Stimulated activated CD4-positive, alpha-beta T cell treated with anti-CD3 and anti-CD28 coated beads, Interleukin-4, amount 100 ng/mL, for 4 hours (primary cell): ENCODE measurements at places on chromosomes 5 and 9.

DNA sequence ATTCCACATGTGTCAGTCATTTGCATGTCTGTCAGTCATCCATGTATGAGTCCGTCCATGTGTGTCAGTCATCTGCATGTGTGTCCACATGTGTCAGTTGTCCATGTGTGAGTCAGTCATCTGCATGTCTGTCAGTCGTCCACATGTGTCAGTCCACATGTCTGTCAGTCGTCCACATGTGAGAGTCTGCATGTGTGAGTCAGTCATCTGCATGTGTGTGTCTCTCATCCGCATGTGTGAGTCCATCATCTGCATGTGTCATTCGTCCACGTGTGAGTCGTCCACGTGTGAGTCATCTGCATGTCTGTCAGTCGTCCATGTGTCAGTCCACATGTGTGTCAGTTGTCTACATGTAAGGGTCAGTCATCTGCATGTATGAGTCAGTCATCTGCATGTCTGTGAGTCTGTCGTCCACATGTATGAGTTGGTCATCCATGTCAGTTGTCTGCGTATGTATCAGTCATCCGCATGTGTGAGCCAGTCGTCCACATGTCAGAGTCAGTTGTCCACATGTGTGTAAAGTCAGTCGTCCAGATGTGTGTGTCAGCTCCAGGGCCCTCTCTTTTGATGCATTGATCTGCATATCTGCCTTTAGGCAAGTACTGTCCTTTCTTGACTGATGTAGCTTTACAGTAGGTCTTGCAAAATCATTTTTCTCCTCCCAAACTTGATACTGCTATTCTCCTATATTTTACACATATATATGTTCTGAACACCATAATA lies 72.5 kb upstream of the CACNA1B start:
- DNase-seq: no peak

DNA sequence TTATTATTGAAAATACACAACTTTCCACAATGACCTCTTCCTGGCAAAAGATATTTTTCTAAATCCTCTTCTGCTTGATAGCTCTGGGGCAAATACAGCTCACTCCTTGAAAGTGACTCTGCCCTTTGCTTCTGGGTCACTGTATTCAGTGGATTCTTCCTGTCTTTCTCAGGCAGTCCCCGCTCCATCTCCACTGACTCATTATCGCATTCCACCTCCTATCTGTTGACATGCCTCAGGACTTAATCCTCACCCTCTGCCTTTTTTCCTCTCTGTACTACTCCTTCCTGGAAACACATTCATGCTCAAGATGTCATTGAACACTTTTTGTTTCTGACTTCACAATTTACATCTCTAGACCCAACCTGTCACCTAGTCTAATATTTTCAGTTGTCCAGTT lies 8.4 kb upstream of the RGS7BP start:
- DNase-seq: no peak

DNA sequence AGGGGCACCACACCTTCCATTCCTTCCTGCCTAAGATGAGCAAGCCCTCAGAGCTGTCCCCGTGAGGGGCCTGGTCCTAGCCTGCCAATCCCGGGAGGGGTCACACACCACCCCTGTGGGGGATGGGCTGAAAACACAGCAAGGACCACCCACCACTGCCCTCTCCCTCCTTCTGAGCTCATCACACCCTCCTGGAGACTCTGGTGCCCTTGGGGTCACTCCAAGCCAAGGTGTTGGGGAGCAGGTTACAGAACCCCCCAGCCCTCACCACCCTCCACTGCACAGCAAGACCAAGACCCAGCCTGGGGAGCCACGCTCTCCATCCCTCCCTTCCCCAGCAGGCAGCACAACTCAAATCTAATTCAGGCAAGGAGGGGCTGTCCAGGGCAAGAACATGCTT lies 60.5 kb upstream of the PPP1R26 start:
- no peak for DNase-seq

DNA sequence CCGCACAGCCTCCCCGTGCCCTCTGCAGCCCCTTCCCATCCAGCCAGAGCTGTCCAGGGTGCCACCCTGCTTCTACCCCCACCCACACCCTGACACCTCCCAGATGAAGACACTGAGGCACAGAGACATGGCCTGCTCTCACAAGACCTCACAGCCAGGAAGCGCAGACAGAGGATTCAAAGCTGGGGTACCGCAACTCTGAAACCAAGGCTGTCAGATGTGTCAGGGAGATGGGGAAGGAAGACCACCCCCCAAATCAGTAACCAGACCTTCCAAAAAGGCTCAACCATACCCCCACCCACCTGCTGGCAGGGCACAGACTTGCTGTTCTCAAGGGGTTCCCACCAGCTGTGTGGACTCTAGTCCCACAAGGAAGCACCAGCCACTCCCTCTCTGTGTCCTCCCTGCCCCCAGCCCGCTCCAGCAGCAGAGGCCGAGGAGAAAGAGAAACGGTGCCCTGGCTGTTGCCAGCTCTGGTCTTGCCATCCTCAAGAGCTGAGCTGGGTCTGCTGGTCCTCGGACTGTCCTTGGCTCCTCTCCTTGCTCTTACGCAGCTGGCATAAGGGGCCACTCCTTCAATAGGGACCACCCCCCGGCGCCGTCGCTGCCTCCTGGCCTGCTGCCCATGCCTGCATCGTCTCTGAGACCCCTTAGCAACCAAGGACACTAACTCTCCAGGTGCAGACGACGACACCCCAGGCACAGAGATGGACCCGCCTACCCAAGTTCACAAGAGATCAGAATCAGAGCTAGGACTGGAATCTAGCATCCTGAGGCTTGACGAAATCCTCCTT lies 699 bp downstream of the AKNA start:
- no peak for DNase-seq

DNA sequence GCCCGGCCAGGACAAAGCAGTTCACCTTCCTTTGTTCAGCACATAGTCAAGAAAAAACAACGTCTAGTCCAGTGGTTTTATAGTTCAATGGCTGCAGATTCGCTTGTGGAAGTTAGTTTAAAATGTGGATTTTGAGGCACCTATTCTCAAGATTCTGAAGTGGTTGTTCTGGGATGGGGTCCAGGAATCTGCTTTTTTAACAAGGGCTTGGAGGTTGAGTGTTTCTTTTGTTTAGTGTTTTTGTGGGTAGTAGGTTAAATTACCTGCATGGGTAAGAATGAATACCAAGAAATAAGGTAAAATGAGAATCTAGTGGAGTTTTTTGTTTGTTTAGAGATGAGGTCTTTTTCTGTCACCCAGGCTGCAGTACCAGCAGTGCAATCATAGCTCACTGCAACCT lies 28.4 kb upstream of the NADK2 start:
- no peak for DNase-seq

DNA sequence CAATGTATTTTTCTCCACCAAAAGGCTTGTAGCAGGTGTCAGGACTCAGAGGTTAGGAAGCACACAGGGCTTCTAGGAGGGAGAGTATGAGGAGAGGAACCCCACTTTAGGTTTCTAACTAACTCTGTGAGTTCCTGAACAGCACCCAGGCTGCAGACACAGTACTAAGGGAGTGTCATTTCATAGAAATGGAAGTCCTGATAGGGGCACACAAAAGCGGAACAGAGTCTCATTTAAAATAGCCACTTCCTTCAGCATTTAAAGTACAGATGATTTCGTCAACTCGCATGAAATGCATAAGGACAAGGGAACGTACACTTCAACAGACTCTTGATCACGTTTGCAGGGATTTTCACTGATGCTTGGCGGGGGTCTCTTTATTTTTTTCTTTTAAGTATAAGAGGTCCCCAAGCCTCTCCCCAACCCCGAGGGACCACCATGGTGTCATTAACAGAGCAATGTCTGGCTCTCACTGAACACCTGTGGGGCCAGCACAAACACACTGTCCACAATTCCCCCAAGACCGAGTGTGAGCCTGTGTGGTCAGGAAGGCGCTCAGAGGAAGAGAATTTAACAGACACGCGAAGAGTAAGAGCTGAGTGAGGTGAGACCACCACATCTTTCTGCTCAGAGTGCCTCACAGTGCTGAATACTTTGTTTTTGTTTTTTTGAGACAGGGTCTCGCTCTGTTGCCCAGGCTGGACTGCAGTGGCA lies 82.3 kb downstream of the SECISBP2 start:
- no peak for DNase-seq

DNA sequence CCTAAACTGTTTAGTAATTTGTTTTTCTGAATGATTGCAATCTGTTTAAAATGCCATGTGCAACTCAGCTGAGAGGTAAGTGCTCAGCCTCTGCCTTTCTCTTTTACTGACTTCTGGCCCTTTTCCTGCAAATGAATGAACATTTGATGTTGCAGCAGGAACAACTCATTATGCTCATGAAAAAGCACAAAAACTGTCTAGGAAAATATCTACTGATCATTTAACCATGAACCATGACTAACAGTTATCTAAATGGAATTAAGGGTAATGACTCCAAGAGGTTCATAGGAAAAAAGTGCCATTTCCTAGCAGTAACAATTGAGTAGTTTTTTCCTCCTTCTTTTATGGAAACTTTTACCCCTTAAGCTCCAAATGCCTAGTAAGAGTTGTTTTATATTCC lies 70.6 kb upstream of the ANKH start:
- no peak for DNase-seq

DNA sequence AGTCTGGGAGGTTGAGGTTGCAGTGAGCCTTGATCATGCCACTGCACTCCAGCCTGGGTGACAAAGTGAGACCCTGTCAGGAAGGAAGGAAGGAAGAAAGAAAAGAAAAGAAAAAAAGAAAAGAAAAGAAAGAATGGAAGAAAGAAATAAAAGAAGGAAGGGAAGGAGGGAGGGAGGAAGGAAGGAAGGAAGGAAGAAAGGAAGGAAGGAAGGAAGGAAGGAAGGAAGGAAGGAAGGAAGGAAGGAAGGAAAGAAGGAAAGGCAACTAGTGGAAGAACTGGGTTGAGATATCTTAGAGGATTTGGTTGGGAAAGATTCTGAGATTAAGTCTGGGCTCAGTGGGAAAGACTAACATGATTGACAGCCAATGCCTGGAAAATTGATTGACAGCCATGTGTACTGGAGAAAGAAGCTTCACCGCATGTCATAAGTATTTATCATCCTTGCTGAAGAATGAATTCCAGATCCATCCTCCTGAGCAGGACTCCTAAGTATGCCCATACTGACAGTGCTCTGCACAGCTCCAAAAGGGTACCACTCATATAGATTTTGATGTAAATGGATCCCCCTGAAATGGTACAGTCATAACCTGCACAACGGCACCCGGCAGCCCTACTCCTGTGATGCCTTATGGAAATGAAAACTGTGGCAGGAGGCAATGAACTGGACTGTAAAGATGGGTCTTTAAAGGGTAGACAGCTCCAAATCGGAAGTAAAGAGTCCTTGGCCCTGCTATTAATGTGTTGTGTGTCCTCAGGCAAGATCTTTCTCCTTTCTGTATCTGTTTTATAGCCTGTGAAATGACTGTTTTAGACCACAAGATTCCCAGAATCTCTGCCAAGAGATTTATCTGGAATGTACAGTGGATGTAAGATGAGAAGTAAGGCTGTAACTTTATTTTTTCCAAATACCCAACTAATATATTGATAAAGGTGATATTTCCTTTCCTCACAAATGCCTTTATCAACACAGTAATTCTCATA lies 16.9 kb upstream of the ADRA1B start:
- no peak for DNase-seq

DNA sequence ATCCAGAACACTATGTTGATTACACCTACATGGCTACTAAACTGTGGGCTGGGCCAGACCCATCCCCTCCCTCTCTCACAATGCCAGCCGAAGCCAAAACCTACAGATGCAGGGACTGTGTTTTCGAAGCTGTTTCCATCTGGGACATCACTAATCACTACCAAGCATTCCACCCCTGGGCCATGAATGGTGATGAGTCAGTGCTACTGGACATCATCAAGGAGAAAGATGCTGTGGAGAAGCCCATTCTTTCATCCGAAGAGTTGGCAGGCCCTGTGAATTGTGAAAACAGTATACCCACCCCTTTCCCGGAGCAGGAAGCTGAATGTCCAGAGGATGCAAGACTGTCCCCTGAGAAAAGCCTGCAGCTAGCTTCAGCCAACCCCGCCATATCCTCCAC lies 65.0 kb downstream of the ZNF462 start:
- DNase-seq: no peak

DNA sequence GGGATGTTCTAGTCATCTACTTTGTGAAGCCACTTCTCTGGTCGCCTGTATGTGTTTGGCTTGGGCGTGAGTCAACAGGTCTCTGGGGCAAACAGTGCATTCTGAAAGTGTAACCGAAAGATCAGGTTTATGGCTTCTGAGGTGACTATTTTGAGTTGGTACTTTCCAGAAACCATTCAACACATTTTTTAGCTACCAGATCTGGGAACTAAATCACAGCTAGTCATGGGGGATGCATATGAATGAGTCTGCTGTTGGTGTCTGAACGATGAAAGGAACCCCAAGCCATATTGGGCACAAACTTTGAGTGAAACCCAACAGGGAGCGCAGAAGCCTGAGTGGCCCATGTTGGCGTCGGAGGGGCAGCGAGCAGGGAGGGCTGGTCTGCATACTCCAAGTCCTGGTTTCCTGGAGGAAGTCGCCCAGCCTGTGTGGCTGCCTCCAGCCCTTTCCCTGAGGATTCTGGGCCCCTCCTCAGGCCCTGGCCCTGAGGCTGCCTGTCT lies 35.3 kb downstream of the UBE2QL1 start:
- no peak for DNase-seq

- peak; percentile 27 for DNase-seq
Observed at GRCh38 chr5:40578501-40579451, 100.9 kb upstream of the PTGER4 start.
